NCI-H774 (cell line): ENCODE measurements at places on chromosomes 3 and 15.
A peak's percentile ranks its signal among the peaks of the same experiment; 100 is the strongest.

DNA sequence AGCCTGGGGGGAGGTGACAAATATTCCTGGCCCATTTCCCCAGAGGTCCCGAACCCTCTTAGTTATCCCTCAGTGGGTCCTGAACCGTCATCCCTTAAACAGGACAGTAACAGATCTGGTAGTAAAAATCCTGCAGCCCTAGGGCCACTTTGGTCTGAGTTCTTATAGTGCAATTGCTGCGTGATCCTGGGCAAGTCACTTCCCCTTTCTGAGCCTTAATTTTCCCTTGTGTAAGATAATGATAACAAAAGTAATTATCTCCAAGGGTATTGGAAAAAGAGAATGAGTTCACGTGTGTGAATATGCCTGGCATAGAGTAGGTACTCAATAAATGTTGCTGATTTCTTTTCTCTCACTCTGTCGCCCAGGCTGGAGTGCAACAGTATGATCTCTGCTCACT is 2.9 kb upstream of the JAGN1 start:
- DNase-seq: no peak

- DNase-seq: no peak
Observed at GRCh38 chr3:170485696-170486095, 67.0 kb downstream of the CLDN11 start.

DNA sequence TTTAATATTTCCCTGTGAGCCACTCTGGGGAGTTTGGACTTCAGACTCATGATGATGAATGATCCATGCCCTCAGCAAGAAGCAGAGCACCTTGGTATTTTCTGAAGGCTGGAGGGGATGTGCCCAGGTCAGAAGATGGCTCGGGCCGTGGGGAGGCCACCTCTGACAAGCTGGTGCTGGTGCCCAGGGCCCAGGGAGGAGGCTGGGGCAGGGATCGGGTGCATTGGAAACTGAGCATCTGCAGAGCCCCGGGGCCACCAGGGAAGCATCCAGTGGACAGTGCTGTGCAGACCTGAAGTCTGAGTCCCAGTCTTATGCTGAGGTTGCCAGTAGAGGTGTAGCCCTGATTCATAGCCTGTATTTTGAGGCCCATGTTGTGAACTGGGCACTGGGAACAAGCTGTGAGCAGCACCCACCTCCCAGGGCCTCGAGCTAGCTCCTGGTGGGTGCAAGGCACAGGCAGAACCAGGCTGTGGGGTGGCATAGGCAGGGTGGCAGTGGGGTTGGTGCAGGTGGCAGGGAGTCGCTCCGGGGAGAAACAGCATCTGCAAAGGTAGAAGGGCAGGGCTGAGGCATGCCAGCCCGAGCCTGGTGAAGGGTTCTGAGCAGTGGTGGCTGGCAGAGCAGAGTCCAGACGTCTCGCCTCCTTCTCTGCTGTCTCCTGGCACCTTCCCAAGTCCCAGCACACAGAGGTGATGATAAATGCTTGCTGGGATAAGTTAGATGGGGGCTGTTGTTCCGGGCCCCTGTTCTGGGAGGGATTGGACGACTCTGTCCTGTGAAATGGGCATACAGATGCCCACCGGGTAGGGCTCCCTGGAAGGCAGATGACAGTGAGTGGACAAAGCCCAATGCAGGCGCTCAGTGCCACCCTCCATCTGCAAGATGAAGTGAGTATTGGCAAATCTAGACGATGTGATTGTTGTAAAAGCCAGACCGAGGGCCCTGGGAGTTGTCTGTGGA is 10.6 kb downstream of the DNAJB8 start:
- DNase-seq: no peak

GRCh38 chr3:88031642-88032077 is 27.1 kb downstream of the CGGBP1 start:
- DNase-seq: no peak

DNA sequence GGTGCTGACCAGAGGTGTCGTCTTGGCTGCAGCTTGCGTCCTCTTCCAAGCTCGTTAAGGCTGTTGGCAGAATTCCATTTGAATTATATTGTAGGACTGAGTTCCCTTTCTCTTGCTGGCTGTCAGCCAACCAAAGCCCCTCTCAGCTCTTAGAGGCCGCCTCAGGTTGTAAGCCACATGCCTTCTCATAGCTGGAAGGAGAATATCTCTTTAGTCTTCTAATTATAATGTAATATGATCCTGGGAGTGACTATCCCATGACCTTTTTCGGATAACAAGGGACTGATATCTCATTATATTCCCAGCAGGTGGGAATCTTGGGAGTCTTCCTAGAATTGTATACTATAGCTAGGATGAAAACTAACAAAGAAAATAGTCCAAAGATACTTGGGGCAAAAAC is 4.8 kb downstream of the SCG5 start:
- DNase-seq: no peak

GRCh38 chr15:33292717-33293307 is 18.0 kb upstream of the RYR3 start:
- DNase-seq: peak; percentile 53

GRCh38 chr3:49703443-49703927 is 14.1 kb downstream of the RNF123 start:
- peak; percentile 19 for DNase-seq

DNA sequence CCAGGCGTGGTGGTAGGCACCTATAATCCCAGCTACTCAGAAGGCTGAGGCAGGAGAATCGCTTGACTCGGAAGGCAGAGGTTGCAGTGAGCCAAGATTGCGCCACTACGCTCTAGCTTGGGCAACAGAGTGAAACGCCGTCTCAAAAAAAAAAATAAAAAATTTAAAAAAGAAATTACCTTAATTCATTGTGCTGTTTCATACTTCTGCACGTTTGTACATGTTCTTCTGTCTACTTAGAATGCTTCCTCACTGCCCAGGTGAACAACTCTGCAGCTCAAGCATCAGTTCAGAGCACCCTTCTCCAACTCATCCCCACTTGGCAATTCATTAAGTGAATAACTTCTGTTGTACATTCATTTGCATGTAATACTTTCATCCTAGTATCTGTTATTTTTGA is 14.0 kb downstream of the CAPN7 start:
- no peak for DNase-seq

DNA sequence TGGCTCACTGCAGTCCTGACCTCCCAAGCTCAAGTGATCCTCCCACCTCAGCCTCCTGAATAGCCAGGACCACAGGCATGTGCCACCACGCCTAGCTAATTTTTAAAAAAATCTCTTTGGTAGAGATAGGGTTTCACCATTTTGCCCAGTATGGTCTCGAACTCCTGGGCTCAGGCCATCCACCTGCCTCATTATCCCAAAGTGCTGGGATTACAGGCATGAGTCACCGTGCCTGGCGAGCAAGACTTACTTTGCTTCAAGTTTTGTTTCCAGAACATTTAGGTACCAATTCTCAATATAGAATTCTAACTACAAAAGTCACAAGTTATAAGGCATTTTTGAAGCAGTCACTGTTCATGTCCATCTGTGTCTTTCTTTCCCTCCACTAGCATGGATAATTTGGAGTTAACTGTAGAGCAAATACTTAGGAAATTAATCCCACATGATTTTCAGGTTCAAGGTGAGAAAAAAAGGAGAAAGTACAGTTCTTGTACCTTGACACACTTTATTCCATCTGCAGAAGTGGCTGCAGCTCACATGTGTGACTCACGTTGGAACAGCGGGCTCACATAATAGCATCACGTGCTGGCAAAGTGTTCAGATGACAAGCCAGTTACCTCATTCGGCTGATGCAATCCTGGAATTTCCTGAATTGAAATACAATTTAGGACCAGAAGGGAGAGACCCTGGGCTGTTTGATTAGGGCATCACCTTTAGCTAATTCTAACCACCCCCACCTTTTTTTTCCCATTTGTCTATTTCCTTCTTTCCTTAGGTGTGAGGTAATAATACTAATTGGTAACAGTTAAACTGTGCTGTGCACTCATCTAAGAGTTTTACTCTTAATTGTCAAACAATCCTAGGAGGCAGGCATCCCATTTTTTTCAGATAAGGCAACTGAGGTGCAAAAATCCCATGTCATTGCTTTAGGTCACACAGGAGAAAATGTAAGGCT is 46.9 kb upstream of the NEDD4 start:
- peak; percentile 72 for DNase-seq

DNA sequence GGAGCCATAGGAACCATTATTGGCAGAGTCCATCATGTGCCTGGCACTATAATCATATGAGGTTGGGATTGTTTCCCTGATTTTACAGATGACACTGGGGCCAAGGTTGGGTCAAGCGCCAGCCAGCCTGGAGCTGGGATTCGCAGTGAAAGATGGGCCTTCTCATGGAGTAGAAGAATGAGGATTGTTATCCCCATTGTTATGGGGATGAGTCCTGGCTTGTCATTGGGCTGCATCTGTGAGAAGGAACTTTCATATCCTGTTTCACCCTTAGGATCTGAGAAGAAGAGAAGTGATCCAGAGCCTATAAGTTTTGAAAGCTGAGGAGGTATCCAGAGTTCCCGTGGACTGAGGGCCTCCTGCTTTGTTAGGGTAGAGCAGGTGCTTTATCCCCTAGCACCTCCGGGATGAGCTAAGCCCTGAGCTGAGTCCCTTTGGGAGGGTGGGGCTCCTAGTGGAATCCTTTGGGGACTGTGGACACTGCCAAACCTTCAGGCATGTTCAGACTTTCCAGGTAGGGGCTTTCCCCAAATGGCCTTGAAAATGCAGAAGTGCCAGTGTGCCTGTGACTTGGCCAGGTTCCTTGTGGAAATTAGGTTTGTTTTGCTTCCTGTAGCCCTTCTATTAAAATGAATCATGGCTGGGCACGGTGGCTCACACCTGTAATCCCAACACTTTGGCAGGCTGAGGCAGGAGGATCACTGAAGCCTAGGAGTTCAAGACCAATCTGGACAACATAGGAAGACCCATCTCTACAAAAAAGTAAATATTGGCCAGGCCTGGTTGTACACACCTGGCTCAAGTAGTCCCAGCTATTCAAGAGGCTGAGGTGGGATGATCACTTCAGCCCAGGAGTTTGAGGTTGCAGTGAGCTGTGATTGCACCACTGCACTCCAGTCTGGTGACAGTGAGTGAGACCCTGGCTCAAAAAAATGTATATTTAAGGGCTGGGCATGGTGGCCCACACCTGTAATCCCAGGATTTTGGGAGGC is 30.2 kb upstream of the BSN start:
- no peak for DNase-seq

DNA sequence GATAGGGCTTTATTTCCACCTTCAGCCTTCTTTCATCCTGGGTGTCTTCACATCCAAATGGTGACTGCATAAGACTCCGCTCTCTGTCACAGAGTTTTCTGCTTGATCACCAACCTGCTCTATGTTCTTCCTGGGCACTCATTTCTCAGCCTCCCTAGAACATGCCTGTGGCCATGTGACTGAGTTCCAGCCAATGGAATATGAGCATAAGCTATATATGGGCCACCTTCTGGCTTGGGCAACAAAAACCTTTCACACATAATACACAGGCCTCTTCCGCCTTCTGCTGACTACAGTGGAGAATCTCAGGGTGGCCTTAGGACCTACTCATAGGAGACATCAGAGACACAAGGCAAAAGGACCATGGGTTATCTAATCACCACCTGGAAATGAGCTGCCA is 51.2 kb upstream of the MED12L start:
- no peak for DNase-seq

- no peak for DNase-seq
Observed at GRCh38 chr3:42961633-42962032, 17.5 kb upstream of the GASK1A start.

- DNase-seq: no peak
Observed at GRCh38 chr3:114718898-114719210, 425.0 kb downstream of the TIGIT start.

DNA sequence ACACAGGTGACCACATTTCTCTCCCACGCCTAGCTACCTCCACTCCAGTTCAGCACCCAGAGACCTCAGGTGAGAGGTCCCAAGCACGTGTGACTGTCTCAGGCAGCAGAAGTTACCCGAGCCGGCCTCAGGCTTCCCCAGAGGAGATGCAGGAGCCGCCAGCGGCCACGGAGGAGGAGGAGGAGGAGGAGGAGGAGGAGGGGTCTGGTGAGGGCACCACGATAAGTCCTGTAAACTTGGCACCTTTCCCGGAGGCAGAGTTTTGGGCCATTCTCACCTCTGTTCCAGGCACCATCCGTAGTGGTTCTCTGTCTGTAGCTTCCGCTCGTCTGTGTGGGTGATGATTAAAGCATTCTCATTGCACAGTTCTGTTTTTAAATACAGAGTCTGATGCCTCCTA is 56.1 kb downstream of the CCK start:
- DNase-seq: no peak

DNA sequence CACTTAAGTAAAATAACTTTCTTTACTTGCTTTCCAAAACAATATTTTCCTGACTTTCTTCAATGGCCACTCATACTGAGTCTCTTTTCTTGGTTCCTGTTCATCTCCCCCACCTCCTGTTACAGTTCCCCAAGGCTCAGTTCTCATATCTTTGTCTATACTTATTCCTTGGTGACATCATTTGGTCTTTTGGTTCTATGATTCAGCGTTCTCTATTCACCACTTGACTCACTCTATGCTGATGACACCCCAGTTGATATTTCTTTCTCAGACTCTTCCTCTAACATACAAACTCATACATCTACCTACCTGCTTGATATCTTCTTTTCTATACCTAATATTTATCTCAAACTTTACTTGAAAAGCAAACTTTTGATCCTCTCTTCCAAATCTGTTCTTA is 85.0 kb upstream of the P3H2 start:
- no peak for DNase-seq

GRCh38 chr3:14284694-14285547 is 106.3 kb downstream of the LSM3 start:
- no peak for DNase-seq

DNA sequence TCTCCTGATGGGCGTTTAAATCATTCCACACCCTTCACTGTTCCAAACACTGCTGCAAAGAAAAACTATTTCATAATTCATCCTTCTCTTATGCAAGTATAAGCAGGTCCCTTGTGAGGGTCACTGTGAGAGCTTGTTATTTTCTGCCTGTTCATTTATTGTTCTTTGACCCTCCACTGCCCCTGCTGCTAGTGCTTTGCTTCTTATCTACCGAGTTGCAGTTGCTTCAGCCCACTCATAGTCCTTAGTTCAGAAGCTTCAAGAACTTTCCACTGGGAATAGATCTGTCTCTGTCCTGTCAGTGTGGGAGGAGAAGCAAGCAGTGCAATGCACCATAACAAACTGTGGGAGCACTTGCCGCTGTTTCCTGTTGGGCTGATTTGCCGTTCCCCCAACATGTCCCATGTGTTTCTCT is 39.8 kb downstream of the RIOX2 start:
- DNase-seq: no peak

DNA sequence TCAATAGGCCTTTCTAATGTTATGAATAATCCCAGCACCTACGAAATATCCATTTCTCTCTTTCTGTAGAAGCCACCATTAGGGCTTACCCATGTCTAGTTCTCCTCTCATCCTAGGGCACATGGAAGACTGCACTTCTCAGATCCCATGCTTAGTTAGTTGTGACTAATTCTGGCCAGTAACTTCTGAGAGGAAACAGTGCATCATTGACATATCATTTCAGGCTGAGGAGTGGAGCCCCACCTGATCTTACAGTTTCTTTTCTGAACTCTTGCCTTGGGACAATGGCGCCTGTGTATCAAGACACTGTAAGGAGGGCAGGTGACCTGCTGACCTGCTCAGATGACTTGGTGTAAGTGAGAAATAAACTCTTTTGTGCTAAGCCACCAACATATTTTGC is 39.4 kb upstream of the TBL1XR1 start:
- no peak for DNase-seq

GRCh38 chr15:72592097-72592496 is 62.4 kb upstream of the GOLGA6B start:
- DNase-seq: no peak
